ENCODE measurements at places on chromosomes 5 and 9.

DNA sequence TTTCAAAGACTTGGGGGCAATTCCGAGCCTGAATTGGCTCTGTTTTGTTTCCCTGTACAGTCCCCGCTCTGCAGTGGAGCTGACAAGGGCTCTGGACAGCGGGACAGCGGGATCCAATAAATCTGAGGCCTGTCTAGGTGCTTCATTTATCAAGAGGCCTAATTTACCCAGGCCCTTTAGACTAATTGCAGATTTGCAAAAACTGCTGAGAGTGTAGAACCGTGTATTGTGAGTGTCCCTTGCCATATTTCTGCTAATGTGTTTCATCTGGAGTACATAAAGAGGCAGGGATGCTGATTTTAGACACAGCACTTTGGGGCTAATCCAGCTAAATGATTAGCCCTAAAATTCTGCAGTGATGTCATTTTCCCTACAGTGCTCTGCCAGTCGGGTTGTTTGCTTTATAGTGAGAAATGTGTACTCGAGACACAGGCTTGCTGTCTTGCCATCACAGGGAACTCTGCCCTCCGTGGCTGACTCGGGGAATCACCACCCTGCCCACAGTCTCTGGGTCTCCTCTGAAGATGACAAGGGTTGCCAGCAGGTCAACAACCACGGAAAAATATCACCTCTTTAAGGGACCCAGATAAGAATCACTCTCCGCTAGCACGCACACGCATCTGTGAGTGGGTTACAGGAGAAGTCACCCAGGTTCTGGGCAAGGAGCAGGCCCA, 592.0 kb downstream of the BNC2 start:
- no peak for DNase-seq

DNA sequence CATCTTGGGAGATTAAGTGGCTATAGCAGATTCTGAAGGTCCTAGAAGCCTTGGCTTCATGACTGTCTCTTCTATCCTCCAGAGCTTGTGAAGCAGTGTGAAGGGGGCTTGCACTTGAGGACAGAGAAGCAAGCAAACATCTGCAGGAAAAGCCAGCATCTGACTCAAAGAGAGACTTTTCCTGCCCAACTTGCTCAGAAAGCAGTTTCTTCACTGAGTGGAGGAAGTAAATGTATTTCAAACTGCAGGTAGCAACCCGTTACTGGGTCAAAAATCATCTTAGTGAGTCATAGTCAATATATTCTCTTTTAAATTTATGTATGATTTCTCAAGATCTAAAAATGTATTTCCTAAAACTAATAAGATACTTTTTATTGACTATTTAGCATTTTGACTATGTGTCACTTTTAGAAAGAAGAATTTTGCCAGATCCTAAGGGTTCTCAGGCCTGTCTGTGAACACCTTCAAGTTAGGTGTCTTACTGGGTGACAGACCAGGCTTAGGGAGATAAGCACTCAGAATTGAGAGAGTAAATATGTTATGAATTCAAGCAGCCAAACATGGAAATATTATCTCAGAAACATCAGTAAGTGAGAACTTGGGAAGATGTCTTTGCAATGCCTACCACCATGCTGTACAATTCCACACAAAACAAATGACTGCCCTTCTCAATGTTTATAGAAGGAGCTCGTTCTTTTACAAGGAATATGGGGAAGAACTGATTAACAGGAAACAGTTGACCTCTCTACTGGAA, 72.6 kb upstream of the DMAC1 start:
- DNase-seq, result no peak

- no peak for DNase-seq
These were observed 100.6 kb downstream of the ICE1 start for GRCh38 chr5:5523066-5523505.

DNA sequence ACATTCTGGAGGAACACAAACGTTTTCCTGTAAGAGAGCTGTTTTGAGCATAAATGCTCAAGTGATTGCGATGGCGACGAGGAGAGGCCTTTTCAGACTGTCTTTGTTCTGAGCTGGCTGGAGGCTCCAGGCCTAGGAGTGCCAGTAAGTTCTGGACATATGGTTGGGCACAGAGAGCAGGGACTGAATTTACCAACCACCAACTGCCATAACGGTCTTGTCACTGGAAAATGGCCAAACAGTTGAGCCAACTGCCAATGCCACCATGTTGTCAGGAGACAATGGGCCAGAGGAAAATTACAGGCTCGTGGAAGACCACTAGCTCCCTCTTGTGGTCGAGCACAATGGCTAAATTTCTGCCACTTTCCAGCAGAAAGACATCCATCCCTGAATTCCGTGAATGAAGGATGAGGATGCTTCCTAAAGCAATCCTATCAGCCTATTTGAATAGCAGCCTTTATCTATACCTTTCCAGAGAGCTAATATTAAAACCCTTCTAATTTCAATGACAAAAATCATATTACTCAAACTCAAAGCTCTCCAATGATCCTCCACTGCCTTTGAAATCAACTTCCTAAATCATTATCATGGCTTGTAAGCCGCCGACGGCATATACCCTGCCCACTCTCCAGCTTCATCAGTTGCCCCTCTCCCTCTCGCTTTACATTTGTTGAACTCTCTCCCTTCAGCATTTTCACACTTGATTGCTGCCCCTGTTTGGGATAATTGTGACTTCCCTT, 66.9 kb upstream of the GLIS3 start:
- DNase-seq, result no peak
